Stimulated activated CD4-positive, alpha-beta T cell treated with anti-CD3 and anti-CD28 coated beads, Interleukin-1b, Interleukin-23, amount 100 ng/mL, for 4 hours (primary cell): ENCODE measurements at places on chromosomes 6 and 20.

DNA sequence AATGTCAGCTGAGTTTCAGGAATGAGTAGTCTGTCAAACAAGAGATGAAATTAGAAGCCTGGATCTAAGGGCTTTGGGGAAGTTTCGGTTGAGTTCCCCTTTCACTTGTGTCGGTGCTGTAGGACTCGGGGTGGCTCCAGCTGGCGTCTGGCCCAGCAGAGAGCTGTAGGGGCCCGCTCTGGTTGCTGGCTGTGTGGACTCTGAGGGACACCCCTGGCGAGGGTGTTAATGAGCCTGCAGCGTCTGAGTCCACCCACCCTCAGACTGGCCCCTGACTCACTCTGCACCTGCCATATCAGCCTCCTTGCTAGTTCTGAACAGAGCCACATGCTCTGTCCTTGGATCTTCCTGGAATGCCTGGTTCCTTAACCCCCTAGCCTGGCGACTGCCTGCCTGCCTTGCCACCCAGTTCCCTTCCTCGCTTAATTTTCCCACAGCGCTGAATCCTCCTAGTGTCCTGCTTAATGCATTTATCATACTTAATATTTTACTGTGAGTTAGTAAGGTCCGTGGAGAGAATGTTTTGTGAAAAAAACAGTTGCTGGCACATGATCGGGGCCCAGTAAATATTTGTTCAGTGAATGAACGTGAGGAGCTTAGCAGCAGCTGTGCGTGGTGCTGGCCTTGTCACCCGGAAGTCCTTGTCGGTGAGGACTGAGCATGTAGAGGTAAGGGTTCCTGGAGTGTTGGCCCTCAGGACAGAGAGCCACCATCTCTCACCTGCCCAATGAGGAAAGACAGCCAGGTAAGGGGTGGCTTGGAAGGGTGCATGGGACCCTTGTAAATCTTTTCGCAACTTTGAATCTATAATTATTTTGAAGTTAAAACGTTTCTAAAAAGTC, 1.6 kb downstream of the DNAJC5 start:
- no peak for DNase-seq

DNA sequence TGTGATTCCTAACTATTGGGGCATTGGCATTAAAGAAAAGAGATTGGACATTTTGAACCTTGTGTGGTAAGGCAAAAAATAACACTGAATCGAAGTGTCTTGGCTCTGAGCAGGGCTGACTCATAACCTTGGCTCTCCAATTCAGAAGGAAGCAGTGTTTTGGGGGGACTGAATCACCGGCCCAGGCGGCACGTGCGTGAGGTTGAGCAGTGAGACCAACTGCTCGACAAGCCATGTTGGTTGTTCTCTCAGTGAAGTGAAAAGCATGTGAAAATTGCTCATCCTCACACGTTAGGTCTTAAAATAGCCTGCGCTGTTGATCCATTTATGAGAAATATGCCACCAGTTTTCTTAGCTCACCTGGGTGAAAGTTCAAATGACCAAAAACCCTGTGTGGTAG, 137.8 kb upstream of the SPACA1 start:
- no peak for DNase-seq

DNA sequence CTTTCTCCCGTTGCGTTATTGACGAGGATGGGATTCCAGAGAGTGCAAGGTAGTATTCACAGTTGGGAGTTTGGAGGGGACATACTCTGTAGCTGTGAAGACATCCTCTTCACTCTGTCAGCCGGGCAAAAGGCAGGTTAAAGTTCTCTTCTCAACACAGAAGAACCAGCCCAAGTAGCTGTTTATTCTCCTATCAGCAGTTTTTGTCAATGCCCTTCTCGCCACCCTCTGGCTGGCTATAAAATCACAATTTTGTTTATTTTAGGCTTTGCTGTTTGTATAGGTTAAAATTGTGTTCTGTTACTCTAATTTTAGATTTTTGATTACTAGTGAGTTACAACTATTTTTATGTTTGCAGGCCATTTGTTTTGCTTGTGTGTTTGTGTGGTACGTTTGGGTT, 37.9 kb upstream of the MAS1 start:
- no peak for DNase-seq

DNA sequence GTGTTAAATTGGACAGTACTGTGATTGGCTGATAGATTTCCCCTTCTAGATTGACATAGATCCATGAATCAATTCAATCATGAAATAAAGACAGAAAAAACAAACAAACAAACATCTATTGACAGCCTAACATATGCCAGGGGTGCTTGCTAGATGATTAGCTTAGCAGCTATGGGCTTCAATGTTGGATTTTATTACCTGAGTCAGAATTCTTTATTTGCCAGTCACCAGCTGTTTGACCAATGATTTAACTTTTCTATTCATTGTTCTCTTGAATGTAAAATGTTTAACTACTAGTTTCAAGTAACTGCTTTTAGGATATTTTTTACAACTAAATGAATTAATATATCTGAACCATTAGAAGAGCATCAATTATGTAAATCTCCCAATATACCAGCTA, 901.3 kb upstream of the CITED2 start:
- no peak for DNase-seq

DNA sequence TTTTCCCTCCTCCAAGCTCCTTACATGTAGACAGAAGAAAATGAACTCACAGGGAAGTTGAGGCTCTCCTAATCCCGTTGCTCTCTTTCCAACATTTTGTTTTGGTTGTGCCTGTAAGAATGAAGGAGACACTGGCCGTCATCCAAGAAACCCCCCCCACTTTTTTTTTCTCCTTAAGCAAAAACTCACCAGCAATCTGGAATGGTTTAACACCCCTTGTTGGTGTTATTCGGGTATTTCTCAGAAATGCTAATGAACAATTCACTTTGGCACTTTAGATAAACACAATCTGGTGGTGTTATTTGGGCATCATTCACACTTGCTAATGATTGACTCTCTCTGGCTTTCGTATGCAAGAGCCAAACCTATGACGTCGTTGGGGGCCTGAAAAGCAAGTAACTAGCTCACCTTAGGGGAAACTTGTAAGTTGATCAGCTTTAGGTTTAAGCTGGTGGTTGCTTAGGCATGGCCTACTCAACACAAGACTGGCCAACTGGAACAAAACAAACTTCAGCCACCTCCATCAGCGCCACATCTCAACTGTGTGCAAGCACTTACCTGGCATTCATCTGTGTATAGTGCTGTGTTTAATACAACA, 24.3 kb upstream of the OLIG3 start:
- DNase-seq, result no peak

DNA sequence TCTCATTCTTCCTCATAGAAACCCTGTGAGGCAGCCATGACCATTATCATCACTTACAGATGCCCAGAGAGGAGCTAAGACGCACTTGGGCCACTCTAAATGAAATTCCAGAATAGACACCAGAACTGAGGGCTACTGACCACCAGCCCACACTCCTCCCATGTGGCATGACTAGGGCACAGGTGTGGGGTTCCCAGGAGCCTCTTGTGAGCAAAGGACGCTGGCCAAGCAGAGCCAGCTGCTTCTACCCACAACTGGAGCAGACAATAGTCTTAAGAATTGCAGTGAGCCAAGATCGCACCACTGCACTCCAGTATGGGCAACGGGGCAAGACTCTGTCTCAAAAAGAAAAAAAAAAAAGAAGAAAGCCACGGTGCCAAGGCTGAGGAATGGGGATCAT, 10.0 kb downstream of the AHCY start:
- no peak for DNase-seq

- DNase-seq, result no peak
Observed at GRCh38 chr6:37725957-37726356, 28.3 kb upstream of the MDGA1 start.

- no peak for DNase-seq
Observed at GRCh38 chr6:136035378-136036070, 184.0 kb downstream of the PDE7B start.

- DNase-seq, result no peak
Observed at GRCh38 chr6:36442103-36442670, 467 bp downstream of the PXT1 start.

GRCh38 chr6:144793744-144794143, 508.6 kb downstream of the UTRN start:
- DNase-seq, result no peak

- no peak for DNase-seq
Observed at GRCh38 chr6:53070806-53071205, 5.6 kb downstream of the FBXO9 start.

GRCh38 chr6:19839237-19839546, 2.0 kb downstream of the ID4 start:
- DNase-seq, result no peak

DNA sequence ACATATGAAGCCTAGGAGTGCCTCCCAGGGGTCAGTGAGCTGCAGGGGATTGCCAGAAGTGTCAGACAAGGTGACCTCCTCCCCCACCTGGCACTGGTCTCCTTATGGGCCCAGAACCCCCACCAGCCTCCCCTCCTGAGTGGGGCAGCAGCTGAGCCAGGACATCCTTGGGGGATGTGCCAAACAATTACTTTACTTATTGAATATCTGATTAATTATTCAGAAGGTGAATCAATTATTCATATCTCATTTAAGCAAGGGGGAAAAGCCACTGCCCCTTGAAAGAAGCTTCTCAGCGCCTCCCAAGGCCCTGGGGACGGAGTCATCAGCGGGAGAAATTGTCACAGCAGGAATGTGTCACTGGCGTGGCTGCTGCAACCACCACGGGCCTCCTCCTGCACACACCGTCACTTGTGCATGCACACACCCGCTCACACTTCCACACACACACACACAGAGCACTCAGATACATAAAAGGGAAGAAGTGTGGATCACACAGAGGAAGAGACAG, 123.4 kb upstream of the MAFB start:
- no peak for DNase-seq

DNA sequence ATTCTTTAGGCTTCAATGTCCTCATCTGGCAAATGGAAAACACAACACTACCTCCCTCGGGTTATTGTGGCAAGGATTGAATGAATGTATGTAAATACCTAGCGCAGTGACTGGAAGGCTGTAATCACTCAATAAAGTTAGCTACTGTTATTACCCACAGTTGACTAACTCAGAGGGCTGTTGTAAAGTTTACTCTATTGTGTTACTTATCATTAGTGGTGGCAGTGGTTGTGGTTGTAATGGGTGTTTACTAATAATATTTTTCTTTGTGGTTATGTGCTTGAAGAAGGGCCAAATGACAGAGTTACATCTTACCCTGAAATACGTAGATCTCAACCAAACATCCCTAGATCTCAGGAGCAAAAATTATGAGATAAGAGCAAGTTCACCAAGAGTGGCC, 42.0 kb upstream of the PXDC1 start:
- DNase-seq, result no peak

DNA sequence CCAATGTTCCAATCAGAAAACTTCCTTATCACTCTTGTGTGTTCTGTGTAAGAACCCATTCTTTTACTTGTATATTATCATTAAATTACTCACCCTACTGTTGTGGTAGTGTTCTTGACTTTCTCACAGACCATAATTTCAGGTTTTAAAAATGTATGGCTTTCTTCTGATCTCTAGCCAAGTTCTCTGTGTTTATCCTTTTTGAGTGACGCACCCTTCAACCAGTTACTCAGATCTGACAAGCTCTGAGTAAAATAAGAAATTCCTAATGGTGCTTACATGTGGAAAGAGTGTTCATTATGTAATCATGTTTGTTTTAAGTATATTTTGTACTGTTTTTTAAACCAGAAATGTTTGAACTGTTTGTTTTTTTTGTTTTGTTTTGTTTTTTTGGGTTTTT, 11.0 kb downstream of the TBPL1 start:
- DNase-seq, result no peak

- no peak for DNase-seq
Observed at GRCh38 chr6:90098001-90098531, 198.6 kb downstream of the BACH2 start.
